CD14-positive monocyte (primary cell): ENCODE measurements at places on chromosomes 12 and 14. TPM values are rescaled to one million over a fixed set of nuclear protein-coding genes. Genes with fewer than 3 reads are reported as not detected.

Gene OAS2
- 55.9 TPM for polyA plus RNA-seq

Gene KLC1
- polyA plus RNA-seq = 41.5 TPM

Gene OTX2
- not detected for polyA plus RNA-seq

Gene PMCH
- not detected for polyA plus RNA-seq

Gene COL2A1
- not detected for polyA plus RNA-seq

Gene NPFF
- polyA plus RNA-seq = not detected

Gene PRDM4
- 6.5 TPM for polyA plus RNA-seq

Gene NGB
- not detected for polyA plus RNA-seq

Gene LRRC74A
- not detected for polyA plus RNA-seq

Gene CALM1
- 249 and 277 TPM in 2 replicates for polyA plus RNA-seq

Gene GPR132
- 19.0 and 23.4 TPM in 2 replicates for polyA plus RNA-seq

Gene MDGA2
- not detected for polyA plus RNA-seq

Gene TAS2R13
- not detected for polyA plus RNA-seq

Gene FLRT2
- polyA plus RNA-seq = not detected
